Esophagus mucosa (tissue), 1 donor: ENCODE measurements at places on chromosomes 12 and 14. TPM values are rescaled to one million over a fixed set of nuclear protein-coding genes. Genes with fewer than 3 reads are reported as not detected.

Gene TAS2R8
- not detected for total RNA-seq

Gene ALKBH1
- total RNA-seq, result 7.5 TPM

Gene EPS8
- 7.7 TPM for total RNA-seq

Gene GPR132
- total RNA-seq, result 0.36 TPM

Gene DENND5B
- total RNA-seq, result 0.60 TPM

Gene ISCU
- total RNA-seq, result 51.2 TPM

Gene SRRM4
- total RNA-seq, result not detected

Gene MGP
- 16.7 TPM for total RNA-seq

Gene CATSPERB
- total RNA-seq, result 3.3 TPM

Gene GALNT6
- total RNA-seq, result 13.4 TPM

Gene GZMH
- not detected for total RNA-seq

Gene KRT73
- not detected for total RNA-seq

Gene LIMA1
- total RNA-seq, result 53.9 TPM

Gene CCDC38
- total RNA-seq, result not detected

Gene FAM186B
- 0.36 TPM for total RNA-seq

Gene FOXG1
- not detected for total RNA-seq

Gene AGAP2
- 0.64 TPM for total RNA-seq

Gene GPR65
- 0.20 TPM for total RNA-seq

Gene KLHDC1
- total RNA-seq, result 1.5 TPM

Gene CALM1
- 420 TPM for total RNA-seq

Gene ST8SIA1
- total RNA-seq, result 1.5 TPM

Gene MGAT4C
- not detected for total RNA-seq

Gene TSPAN11
- total RNA-seq, result 0.72 TPM

Gene DDX11
- total RNA-seq, result 17.7 TPM

Gene SLC25A47
- total RNA-seq, result not detected

Gene C12orf54
- total RNA-seq, result 8.5 TPM

Gene ANKRD33
- total RNA-seq, result not detected

Gene AP1G2
- total RNA-seq, result 81.3 TPM

Gene SLC8A3
- total RNA-seq, result 0.08 TPM

Gene LEMD3
- total RNA-seq, result 14.1 TPM

Gene EIF4B
- total RNA-seq, result 344 TPM

Gene GPR162
- total RNA-seq, result 0.76 TPM

Gene TCL1B
- not detected for total RNA-seq

Gene ERBB3
- total RNA-seq, result 68.1 TPM

Gene ACOT2
- 7.2 TPM for total RNA-seq

Gene MGST1
- 145 TPM for total RNA-seq

Gene MFAP5
- total RNA-seq, result 3.3 TPM

Gene RNASE7
- total RNA-seq, result 2.7 TPM

Gene CGRRF1
- total RNA-seq, result 9.2 TPM

Gene GYS2
- total RNA-seq, result 0.68 TPM

Gene RASSF8
- total RNA-seq, result 4.3 TPM

Gene BDKRB2
- total RNA-seq, result 22.1 TPM

Gene SYCP3
- total RNA-seq, result 0.12 TPM

Gene TAS2R31
- 0.92 TPM for total RNA-seq

Gene ITGA7
- 6.7 TPM for total RNA-seq

Gene OR6J1
- total RNA-seq, result not detected

Gene PTGDR
- total RNA-seq, result not detected

Gene CELA1
- total RNA-seq, result not detected
